NCI-H526 treated with DMSO at 0.1 percent for 48 hours (cell line): ENCODE measurements at places on chromosomes 1 and 21.

- no peak for DNase-seq
These were observed 105.6 kb upstream of the GCLM start for GRCh38 chr1:94014635-94015488.

DNA sequence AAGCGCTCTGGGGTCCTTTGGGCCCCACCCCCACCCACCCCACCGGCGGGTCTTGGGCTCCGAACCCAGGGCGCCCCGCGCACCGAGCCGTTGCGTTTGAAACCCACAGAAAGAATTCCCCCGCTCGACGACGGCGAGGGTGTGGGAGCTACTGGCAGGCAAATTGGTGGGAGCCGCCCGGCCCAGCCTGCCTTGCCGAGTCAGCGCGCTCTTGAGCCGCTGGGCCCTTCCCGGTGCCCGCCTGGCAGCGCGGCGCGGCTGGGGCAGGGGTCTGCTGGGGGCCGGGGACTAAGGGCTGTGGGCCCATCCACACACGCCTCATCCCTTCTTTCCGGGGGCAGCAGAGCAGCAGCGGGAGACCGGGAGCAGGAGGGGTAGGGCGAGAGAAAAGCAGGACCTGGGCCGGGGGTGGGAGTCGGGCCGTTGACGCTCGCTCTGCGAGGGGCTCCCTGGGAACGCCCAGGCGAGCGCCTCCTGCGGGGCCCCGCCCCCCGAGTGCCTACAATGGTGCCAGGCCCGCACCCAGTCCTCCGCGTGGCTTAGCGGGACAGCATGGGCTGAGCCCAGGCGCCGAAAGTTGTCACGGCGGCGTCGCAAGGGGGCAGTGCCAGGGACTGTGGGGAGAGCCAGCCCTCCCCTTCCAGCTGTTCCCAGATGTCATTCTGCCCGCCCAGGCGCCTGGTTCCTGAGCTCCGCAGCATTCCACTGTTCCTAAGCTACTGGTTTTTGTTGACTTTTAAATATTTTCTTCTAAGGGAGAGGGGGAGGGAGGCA lies at the start of gene C1orf94:
Gene C1orf94, plus strand, starts transcription at position 78 of the 774 bp plus-strand sequence. CDS start 883 bp downstream, outside the sequence.
- DNase-seq = no peak

- no peak for DNase-seq
These were observed 39.8 kb downstream of the RASSF5 start for GRCh38 chr1:206547104-206547503.

DNA sequence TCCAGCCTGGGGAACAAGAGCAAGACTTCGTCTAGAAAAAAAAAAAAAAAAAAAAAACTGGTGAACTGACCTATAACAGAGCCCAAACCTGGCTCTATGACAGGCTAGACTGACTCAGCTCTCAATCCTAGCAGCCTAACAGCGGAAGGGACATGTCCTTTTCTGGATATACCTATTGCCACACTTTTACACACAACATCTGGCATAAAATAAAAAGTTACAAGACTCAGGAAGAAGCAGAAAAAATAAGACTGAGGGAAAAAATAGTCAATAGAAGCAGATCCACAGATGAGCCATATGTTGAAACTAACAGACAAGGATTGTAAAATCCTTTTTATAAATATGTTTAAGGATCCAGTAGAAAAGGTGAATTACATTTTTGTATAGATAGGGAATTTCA lies 57.5 kb upstream of the IPO9 start:
- no peak for DNase-seq

GRCh38 chr1:93740601-93741031 lies 59.0 kb upstream of the BCAR3 start:
- DNase-seq = no peak

- no peak for DNase-seq
These were observed 75.3 kb downstream of the DMRTA2 start for GRCh38 chr1:50347933-50348332.

DNA sequence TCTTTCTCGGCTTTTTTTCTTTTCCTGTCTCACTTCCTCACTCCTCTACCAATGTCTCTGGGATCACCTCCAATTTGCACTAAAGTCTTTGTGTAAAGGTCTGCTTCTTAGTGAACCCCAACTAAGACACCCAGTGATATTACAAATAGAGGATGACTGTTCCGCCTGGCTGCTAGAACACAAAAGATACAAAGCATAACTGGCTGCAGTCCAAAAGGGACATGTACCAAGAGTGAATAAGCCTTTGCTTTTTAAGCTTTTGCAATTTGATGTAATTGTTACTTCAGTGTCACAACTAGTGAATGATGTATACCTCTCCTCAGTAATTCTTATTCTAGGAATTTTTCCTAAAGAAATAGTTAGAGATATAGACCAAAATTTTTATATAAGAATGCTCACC lies 82.8 kb upstream of the BEND5 start:
- no peak for DNase-seq

DNA sequence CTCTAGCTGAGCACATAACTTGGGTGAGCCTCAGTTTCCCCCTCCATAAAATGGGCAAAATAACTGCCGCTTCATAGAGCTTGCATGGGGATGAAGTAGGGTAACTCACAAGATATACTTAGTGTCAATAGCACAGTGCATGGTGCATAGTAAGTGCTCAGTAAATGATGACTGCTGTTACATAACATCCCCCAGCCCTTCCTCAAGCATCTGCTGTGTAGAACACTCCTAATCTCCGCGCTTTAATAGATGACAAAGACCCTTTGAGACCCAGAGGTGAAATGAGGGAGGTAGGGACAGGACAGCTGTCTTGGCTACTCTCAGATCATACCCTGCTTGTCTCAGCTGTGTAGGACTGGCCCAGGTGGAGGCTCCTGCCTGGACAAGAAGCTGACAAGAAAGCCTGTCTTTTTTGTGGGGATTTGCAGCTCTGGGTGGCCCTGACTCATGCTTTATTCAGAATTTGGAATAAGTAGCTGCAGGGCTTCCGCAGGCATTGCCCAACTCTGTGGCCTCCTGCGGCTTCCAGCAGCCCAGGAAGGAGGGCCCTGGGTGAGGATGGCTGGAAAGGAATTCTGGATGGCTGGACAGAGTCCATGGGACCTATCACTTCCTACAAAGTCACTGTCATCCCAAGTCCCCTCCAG lies 20.7 kb upstream of the PADI4 start:
- DNase-seq = no peak

GRCh38 chr1:2479618-2480017 lies 3.5 kb downstream of the PLCH2 start:
- DNase-seq = no peak

DNA sequence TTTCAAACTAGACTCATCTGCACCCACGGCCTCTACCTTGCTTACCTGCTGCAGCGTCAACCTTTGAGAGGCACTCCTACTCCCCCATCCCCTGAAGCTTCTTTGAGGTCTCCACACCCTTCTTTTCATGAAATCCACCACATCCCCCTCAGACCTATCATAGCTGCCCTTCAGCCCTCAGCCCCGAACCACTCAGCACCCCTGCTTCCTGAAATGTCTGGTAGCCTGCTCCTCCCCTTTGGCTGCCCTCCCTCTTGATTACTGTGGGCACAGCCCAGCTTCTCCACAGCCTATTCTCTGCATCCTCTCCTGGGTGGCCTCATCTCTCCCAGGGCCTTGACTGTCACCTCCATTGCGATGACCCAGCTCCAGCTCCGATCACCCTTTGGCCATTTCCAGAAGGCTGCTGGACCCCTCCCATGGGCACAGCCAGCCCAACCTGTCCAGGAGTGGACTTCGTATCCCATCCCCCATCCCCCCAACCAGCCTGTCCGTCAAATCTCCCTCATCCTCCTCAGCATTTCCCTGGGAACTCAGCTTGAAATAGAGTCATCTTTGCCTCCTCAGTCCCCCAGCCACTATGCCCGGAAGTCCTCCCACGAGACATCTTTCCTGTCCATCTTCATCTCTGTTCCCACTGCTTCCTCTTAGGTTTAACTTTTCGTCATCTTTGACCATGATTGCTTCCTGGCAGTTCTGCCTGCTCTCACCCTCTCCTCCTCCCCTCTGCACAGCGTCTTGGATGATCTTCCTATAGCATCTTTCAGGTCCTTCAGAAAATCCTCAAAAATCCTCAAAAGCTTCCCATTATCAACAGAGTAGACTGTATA lies 6.1 kb upstream of the ADORA1 start:
- no peak for DNase-seq

GRCh38 chr1:183137782-183138181 lies 48.3 kb upstream of the LAMC2 start:
- DNase-seq = no peak

DNA sequence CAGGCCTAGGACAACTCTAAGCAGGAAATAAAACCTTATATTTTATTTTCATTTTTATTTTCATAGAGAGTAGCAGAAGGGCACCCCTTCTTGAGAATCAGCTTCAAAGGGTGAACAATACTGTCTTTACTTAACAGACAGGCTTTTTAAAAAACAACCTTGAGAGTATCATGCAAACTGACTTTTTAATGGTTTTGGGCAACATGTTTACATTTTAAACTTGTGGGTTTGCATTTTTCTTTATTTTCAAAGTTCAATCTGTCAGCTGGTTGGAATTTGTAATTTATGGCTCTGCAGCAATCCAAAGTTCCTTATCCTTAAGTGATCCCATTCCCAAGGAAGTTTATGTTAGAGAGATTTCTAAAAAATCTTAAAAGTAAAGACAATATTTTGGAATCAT lies 392.3 kb upstream of the ADAMTS5 start:
- DNase-seq = no peak

DNA sequence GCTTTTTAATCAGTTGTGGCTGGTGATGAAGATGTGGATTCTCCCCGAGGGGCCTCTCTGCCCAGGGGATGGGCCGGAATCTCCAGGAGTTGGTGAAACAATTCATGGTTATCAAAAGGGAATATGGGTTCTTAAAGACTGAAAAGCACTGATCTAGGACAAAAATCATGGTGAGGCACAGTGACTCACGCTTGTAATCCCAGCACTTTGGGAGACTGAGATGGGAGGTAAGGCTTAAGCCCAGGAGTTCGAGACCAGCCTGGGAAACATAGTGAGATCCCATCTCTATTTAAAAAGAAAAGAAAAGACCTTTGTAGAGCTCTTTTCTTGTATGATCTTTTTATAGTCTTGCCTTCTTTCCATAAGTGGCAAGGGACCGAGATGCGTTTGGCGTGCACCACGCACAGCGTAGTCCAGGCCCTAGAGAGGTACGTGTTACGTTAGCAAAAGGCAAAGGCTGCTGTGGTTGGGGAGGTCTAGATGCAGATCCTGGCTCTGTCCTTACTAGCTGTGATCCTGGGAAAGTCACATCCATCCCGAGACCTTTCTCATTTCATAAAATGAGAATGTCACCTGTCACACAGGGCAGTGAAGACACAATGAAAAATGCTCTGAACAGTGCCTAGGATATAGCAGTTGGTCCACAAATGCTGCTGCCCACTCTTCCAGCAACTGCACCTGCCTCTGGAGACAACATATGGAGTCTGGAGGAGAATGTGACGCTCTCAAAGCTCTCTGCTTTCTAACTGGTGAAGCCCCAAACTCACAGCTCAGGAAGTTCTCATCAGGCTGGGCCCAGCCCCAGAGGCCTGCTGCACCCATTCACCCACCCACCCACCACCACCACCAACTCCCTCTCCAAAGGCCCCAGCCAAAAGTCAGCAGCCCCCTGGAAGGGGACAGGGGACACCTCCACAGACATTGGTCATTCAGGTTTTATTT lies 54.8 kb downstream of the KIF21B start:
- no peak for DNase-seq

DNA sequence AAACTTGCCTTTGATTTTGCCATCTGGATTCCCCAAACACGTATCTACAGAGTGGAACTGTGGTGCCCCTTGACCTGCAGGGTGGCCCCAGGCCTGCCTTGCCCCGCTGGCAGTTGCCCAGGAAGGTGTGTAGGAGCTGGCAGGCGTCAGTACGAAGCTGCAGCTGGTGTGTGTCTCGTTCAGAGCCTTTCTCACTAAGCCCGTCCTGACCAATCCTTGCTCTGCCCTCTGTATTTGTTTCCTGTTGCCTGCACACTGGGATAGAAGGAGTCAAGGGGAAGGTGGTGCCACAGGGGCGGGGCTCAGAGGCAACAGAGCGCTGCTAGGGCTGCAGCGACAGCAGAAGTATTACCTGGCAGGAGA lies 5.2 kb upstream of the VSIG8 start:
- peak; percentile 90 for DNase-seq

DNA sequence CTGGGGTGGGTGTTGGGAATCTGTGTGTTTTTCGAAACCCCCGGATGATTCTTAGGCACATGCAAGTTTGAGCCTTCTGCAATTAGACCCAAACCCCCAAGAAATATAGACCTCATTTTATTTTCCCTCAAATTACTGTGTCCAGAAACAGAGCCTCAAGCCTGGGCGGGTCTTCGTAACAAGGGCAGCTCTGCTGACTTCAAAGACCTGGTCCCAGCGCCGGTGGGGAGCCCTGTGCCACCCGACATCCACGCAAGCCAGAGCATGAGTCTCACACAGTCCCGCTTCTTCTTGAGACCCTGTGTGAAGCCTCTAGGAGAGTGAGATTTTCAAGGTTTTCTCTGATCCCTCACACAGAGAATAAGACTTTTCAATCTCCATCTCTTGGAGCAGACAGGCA lies 397.3 kb downstream of the RPS6KC1 start:
- DNase-seq = no peak

DNA sequence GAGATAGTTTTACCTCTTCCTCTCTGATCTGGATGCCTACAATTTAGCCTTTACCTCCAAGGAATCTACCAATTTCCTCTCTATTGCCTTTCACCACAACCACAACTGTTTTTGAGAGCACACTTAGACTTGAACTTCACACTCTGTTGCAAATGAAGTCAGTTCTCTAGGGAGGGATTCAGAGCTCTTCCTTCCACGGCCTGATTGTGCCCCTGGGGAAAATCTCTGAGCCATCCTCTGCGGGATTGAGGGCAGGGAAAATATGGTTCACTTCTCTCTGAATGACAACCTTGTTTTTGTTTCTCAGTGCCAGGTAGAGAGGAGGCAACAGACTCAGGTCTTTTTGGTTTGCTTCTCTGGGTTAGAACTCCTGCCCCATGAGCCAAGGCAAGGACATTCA lies 35.4 kb upstream of the BCL10 start:
- DNase-seq = no peak

DNA sequence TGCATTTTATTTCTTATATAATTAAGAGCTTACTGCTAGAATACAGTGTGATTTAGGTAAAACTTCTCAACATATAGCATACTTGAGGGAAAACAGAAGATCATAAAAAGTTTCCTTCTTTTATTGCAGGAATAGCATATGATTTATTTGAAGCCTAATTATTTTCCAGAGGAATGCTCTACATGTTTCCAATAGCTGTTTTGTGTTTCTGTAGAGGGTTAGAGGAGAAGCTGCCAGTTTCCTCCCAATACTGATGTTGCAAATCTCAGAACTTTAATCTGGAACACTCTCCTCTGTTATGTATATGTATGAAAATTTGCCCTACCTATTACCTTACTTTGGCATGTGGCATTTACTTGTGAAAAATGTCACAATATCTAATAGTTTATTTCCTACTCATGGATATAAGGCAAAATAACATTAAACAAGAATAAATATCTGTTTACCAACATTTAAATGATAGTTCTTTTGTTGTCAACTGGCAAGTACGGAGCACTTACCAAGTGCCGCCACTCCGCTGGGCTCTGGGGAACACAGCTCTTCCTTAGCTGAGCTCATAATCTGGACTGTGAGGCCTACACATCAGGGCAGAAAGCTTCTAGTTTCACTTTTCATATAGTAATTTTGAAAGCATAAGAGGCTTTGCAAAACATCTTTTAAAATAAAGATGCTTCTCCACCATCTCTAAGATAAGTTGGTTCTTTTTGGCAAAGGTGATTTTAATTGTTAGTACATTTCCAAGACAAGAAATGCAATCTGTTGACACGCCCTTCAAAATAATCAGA lies 239.8 kb upstream of the C1orf105 start:
- DNase-seq = no peak

- DNase-seq = no peak
These were observed 11.8 kb upstream of the POGK start for GRCh38 chr1:166827426-166827825.
